ENCODE measurements at places on chromosomes 1 and 21.

- no peak for DNase-seq
These were observed 121.8 kb downstream of the TOMM20 start for GRCh38 chr1:235006816-235007215.

GRCh38 chr1:173506437-173506836 is 29.3 kb downstream of the PRDX6 start:
- no peak for DNase-seq

DNA sequence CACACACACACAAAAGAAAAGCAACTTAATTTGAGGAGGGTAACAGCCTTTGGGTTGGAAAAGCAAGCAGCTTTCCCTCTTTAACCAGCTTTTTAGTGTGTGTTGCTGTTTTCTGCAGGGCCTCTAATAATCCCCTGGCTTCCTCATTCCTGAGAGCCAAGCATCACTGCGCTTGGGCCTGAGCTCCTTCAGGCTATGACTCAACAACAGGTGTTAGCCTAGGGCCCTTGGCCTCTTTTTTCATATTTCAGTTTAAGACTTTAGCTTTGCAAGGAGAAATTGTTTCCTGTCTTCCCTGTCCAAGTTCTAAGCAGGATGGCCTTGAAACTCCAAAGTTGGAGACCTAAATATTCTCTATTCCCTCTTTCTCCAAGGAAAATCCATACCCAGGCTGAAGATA is 26.2 kb upstream of the SNX27 start:
- no peak for DNase-seq

GRCh38 chr1:225424562-225425200 is 3.2 kb downstream of the LBR start:
- DNase-seq, result no peak

DNA sequence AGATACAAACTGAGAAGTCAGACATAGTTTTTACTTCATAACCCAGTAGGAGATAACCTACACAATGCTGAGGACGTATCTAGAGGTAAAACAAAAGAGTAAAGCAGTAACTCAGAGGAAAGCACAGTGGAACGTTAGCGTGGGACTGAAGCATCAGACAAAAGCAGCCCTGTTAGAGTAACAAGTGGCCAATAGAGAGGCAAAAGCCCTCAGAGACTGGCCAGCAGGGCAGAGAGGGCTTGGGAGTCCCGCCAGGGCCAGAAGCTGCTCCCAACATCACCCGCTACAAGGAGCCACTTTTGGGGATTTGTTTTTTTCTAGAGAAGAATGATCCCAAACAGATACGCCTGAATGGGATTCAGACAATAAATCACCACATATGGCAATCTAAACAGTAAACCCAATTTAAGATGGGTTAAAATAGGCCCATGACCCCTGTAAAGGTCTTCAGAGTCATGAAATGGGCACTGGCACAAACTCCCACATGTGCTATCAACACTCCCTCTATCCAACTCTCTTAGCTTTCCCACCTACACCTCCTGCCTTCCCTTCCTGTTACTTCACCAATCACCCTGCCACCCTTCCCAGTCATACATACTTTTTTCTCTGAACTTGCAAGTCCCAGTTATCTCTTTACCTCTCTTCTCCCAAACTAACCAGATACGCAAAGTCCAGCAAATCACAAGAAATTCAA is 17.2 kb downstream of the TADA1 start:
- peak; percentile 79 for DNase-seq

DNA sequence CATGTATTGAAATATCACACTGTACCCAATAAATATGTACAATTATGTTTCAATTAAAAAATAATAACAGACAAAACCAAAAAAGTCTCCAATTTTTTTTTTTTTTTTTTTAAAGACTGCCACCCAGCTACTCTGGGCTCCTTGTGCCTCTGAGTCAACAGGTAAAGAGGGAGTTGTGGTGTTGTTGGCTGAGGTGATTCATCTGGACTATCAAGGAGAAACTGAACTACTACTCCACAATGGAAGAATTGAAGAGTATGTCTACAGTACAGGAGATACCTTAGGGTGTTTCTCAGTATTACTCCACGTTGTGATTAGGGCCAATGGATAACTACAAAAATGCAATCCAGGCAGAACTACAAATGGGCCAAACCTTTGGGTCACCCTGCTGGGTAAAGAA is 67.9 kb downstream of the SCMH1 start:
- DNase-seq, result no peak

- DNase-seq, result no peak
These were observed 1.2 kb downstream of the ADAMTSL4 start for GRCh38 chr1:150550222-150551050.

Data from amygdala (tissue), 56 donors.